ENCODE measurements at places on chromosomes 5 and 9.

- no peak for DNase-seq
Measured at GRCh38 chr5:73981704-73982103, 355.7 kb downstream of the ARHGEF28 start.

DNA sequence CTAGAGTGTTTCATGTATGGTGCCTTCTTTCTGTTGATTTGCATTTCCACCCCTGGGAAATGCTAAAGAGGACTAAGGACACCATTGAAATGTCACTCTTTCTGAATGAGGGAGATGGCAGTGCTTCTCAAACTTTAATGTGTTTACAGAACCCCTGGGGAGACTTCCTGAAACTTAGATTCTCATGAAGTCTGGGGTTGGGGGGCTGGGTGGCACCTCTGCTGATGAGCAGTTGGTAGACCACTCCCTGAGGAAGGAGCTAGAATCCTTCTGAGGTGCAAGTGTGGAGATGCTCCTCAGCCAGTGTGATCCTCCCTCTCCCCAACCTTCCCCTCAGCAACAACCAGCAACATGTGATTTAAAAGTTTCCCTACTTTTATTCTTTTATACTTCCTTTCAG is 546.8 kb downstream of the LRRC70 start:
- no peak for DNase-seq

DNA sequence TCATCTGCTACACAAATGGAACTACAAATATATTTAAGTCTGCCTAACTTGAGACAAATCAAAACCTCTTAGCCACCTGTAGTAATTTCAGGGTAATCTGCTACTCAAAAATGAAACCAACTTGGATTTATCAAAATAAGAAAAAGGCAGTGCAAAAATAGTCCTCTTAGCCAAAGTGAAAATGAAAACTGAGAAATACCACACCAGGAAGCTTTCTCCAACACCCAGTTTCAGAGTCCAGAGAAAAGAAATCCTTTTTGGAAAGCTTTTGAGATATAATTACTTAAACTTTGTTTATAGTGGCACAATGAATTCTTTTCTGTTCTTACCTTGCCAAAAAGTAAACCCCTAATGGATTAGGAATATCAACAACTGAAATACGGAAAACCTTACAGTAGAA is 990.4 kb downstream of the EFNA5 start:
- no peak for DNase-seq

GRCh38 chr9:21653091-21653490 is 149.3 kb upstream of the MTAP start:
- DNase-seq, result no peak

GRCh38 chr5:14627270-14627669 is 37.2 kb upstream of the OTULIN start:
- no peak for DNase-seq

- no peak for DNase-seq
Measured at GRCh38 chr5:145697251-145697990, 137.7 kb downstream of the PRELID2 start.

DNA sequence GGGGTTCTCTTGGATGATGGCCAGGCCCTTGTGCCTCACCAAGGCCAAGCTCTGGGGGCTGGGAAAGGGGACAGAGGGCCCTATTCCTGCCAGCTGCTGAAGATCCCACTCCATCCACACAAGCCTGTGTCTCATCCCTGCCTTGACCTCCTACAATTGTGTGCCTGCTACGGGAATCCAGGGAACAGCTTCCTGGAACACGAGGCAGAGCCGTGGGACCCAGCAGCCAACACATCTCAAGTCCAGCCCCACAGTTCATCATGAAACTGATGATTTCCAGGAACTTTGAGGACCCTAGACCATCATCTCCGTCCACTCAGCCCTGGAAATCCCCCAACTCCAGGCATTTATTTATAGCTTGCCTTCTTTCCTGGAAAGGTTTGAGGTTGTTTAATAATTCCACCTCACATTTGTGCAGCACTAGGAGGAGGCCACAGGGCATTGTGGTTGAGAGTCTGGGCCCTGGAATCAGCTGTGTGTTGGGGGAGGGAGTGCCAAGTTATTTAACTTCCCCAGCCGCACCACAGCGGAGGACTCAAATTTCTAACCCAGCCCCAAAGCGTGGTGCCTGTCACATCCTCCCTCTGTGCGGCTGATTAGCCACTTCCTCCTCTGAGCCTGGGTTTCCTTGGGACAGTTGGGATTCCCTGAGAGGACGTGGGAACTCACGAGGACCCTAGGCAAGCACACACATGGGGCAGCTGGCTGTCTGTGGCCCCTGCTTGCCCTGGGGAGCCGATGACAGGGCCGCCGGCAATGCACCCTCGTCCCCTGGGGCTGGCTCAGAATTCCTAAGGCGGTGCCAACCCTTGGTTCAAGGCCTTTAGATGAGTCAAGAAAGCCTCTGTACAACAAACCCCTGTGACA is 58.2 kb upstream of the GGTA1 start:
- DNase-seq, result no peak

- DNase-seq, result peak; percentile 12
Measured at GRCh38 chr9:81686614-81687520, 2.5 kb downstream of the TLE1 start.

DNA sequence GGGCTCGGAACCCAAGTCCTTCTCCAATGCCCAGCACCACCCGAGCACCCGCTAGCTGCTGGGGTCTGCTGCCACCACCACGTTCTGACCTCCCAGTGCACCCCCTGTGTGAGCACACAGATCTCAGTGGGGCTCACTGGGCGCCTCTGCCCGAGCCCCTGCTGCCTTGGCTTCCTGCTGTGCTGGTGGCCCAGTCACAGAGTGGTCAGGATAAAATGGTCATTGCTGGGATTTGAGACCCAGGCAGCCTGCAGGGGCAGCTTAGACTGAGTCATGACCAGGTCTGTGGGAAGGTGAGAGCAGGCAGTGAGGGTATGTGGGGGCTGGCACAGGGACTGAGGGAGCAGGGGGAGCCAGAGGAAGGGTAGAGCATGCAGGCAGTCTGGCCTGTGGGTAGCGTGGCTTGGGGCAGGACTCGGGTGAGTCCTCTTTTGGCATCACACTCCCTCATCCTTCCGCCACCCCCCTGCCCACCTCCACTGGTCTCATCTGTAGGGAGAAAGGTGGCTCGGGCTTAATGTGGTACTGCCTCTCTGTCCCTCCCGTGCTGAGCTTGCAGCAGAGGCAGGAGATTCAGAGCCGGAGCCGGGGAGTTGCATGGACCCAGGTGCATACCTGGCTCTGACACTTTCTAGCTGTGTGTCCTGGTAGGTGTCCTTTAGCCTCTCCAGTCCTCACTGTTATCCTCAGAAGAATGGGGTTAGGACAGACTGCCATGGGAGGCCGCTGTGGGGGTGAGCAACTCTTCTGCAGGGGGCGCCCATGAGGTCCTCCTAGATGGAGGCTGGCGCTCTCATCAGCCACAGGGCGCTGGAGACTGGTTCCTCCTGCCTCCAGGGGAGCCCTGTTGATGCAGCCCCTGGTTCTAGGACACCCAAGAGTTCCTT is 32.1 kb downstream of the USP20 start:
- no peak for DNase-seq

- no peak for DNase-seq
Measured at GRCh38 chr5:87020099-87020934, 247.4 kb upstream of the RASA1 start.

DNA sequence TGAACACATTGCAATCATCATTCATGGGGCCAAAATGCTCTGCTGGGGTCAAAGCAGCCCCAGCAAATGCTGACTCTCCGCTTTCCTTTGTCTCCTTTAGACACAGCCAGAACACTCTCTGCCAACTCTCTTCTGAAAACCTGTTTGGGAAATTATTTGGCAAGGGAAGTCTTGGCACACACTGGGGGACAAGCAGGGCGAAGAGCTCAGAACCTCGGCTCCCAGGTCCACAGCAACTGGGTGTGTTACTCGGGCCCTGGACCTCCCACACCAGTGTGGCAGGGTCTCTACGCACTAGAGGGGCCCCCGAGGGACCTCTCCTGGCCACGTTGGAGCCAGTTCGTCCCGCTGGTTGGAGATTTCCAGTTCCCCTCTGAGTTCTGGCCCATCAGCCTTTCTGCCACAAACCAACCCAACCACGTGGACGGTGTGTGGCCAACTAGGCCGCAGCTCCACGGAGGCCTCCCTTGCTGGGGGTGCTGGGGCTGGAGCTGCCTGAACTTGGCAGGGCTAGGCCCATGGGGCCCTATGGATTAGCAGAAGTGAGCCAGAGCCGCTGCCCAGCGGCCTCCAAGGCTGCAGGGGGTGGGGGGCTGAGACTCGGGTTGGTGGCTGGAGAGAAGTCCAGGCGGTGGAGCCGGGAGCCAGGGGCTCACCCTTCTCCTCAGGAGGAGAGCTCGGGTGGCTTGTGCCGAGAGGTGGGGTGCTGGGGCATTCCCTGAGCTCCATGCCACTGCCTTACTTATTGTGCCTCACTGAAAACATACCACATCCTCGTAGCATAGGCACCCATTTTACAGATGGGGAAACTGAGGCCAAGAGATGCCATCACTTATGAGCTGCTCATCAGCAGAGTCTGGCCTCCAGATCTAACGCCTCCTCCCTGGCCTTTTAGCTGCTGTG is 46.8 kb upstream of the RNU6ATAC start:
- DNase-seq, result no peak

Data from stimulated activated CD8-positive, alpha-beta memory T cell treated with anti-CD3 and anti-CD28 coated beads, Interleukin-4, amount 100 ng/mL, for 1 hour (primary cell).